ENCODE measurements at places on chromosomes 7 and 10.
A peak's percentile ranks its signal among the peaks of the same experiment; 100 is the strongest.

- DNase-seq = no peak
These were observed 42.2 kb downstream of the MPLKIP start for GRCh38 chr7:40092182-40092581.

GRCh38 chr10:119473771-119474170 lies 68.7 kb downstream of the RGS10 start:
- DNase-seq = no peak

GRCh38 chr10:32956365-32957197 lies 1.4 kb downstream of the ITGB1 start:
- DNase-seq = no peak

DNA sequence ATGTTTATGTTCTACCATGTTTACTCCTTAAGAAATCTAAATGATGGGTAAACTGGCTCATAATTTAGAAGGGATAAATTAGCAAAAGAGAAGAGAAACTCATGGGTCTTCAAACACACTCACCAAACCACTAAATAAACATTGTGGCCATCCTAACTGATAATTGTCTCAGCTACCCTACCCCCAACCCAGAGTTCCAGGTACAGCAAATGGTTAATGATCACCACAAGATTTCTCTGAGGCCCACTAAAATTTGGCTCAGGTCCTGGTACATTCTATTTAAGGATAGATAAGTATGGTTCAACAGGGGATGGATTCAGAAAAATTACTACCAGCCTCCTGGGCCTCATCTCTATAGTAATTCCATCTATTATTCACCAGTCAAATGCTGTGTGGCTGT lies 21.4 kb downstream of the SLC25A13 start:
- no peak for DNase-seq

DNA sequence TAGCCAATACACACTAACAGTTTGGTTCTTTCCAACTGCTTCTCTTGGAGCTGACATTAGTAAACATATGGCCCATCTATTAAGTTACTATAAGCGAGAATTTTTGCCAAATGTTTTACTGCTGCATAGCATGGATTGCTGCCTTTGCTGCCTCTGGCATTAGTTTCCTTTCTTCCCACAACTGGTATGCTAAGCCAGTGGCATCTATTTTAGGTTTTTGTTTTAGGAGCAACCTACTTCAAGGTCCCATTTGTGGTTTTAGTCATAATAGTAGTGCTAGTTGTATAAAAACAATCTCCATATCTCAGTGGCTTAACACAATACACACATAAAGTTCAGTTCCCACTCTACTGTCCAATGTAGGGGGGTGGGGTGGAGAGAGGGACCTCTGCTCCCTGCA lies 25.9 kb upstream of the PANK1 start:
- DNase-seq = no peak

- peak; percentile 51 for DNase-seq
These were observed 496 bp downstream of the BRI3 start for GRCh38 chr7:98281757-98282606.

GRCh38 chr7:101718363-101719122 lies 89.4 kb upstream of the MYL10 start:
- no peak for DNase-seq

DNA sequence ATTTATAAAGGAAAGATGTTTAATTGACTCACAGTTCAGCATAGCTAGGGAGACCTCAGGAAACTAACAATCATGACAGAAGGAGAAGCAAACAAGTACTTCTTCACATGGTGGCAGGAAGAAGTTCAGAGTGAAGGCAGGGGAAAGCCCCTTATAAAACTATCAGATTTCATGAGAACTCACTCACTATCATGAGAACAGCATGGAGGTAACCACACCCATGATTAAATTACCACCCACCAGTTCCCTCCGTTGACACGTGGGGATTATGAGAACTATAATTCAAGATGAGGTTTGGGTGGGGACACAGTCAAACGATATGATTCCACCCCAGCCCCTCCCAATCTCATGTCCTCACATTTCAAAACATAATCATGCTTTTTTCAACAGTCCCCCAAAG lies 124.2 kb upstream of the PCGF5 start:
- no peak for DNase-seq

DNA sequence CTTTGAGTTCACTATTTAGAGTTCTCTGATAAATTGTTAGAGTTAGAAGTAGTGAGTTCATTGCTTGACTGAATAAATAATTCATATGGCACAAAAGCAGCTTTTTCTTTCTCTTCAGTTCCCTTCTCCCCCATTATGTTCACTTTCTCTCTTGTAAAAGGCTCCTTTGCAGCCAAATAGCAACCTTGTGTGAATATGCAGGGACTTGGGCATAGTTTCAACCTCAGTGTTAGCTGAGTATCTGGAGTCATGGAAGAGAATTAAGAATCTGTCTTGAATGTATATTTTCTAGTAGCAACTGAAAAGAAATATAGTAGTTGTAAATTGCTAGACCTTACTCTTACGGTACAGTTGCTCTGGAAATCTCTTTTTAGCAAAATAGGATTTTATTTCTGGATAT lies 31.9 kb downstream of the ZEB1 start:
- DNase-seq = no peak

DNA sequence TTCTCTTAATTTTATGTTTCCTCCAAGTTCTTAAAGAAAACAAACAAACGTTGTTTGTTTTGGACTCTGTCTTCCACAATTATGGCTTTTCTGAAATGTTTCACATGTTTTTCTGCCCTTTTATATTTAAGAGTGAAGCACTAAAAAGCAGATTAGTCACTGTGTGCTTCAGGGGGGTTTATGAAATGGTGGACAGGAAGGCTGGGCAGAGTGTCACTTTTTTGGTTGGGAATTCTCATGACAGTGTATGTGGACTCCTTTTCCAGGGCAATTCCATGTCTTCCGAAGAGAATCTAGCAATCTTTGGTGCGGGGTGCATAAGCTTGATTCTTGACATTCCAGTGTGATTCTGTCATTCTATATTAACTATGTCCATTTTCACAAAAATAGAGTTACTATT lies 669.4 kb downstream of the PARD3 start:
- DNase-seq = no peak

GRCh38 chr7:50449881-50450589 lies at the start of gene FIGNL1:
FIGNL1 (minus strand) TSS chr7:50450350; CDS start chr7:50447287, 3,063 bp downstream.
- DNase-seq = peak; percentile 89

DNA sequence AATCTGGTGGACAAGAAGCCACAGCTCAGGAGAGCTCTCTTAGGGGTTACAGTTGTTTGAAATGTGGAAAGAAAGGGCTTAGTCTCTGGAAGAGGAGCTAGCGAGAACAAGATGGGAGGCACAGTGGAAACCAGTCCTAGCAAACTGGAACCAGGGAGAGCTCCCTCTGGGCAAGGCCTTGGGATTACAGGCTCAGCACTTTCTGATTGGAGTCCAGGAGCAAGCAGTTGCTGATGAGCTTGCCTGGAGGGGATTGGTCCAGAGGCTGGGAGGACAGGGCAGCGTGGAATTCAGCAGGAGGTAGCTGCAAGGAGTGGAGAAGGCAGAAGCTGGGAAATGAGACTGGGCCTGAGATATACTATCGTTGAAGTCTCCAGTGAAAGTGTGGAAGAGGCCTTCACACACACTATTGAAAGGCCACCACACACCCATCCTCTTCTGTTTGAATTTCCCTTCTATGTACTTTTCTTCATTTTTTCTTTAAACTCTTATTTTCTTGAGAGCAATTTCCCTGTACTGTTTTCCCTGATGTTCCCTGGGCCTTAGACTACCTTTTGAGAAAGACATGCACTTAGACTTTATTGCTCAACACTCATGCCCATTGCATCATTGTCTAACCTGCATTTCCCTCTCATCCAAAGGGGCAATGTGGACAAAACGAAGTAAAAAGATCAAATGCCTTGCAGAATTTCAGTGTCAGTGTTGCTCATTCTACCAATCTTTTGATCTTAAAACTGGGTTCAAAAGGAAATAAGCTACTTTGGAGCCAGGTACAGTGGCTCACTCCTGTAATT lies 57.8 kb upstream of the LANCL2 start:
- DNase-seq = no peak

DNA sequence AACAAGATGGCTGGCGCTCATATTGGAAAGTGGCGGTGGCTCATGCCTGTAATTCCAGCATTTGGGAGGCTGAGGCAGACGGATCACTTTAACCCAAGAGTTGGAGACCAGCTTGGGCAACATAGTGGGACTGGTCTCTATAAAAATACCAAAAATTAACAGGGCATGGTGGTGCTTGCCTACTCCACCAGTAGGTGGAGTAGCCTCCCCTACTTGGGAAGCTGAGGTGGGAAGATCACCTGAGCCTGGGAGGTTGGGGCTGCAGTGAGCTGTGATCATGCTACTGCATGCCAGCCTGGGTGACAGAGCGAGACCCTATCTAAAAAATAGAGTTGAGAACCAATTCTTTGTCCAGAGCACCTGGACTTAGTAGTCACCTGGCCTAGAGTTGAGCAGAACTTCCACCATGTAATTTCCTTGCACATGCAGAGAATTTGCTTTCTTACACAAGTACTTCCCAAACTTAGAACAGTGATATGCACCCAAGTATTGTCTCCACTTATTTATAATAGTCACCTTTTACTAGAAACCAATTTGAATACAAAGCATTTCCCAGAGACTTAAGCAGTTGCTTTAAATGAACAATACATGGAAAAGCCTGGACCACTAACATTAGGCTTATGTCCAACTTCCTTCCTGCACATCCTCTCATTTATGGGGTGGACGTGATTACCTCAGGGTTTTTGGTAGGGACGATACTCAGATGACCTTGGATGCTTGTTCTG lies 15.9 kb downstream of the LAMB4 start:
- peak; percentile 37 for DNase-seq

- no peak for DNase-seq
These were observed 15.1 kb upstream of the SH3PXD2A start for GRCh38 chr10:103870516-103870915.

- DNase-seq = no peak
These were observed 140.4 kb downstream of the RNLS start for GRCh38 chr10:88442716-88443115.

Data from stimulated activated naive CD8-positive, alpha-beta T cell treated with anti-CD3 and anti-CD28 coated beads, Interleukin-15, amount 100 ng/mL, for 72 hours (primary cell).